Bronchial smooth muscle cell (primary cell): ENCODE measurements at places on chromosomes 3 and 15. TPM values are rescaled to one million over a fixed set of nuclear protein-coding genes. Genes with fewer than 3 reads are reported as not detected.

Gene GOLGA8S
- total RNA-seq: under 0.01 and 0.09 TPM in 2 replicates

Gene GPR15
- not detected in 2 replicates for total RNA-seq

Gene ALS2CL
- 0.26 and 0.63 TPM in 2 replicates for total RNA-seq

Gene GLDN
- 47.8 and 90.2 TPM in 2 replicates for total RNA-seq

Gene DVL3
- total RNA-seq: 28.7 and 36.6 TPM in 2 replicates

Gene C3orf85
- total RNA-seq: not detected in 2 replicates

Gene TERC
- total RNA-seq: 19.6 and 290 TPM in 2 replicates

Gene USP4
- 24.3 and 27.4 TPM in 2 replicates for total RNA-seq

Gene ECE2
- total RNA-seq: not detected in 2 replicates

Gene SMAD6
- 24.9 and 37.2 TPM in 2 replicates for total RNA-seq

Gene CCR8
- not detected in 2 replicates for total RNA-seq

Gene MESD
- 18.9 and 22.6 TPM in 2 replicates for total RNA-seq

Gene SLC28A2
- not detected in 2 replicates for total RNA-seq

Gene CPLX3
- under 0.01 TPM in 1 of 2 replicates, not detected in the other for total RNA-seq

Gene MUC13
- total RNA-seq: not detected in 2 replicates

Gene RHCG
- 0.16 and 0.43 TPM in 2 replicates for total RNA-seq

Gene BAHD1
- 3.5 and 5.2 TPM in 2 replicates for total RNA-seq

Gene XIRP1
- total RNA-seq: under 0.01 TPM in 1 of 2 replicates, not detected in the other

Gene DAZL
- not detected in 2 replicates for total RNA-seq

Gene EFHB
- total RNA-seq: 0.16 TPM in 1 of 2 replicates, not detected in the other

Gene IGDCC3
- total RNA-seq: not detected in 2 replicates

Gene GABRB3
- 0.16 and 0.26 TPM in 2 replicates for total RNA-seq

Gene PLSCR2
- 0.32 TPM in 1 of 2 replicates, not detected in the other for total RNA-seq

Gene TMOD2
- total RNA-seq: 5.1 and 5.2 TPM in 2 replicates

Gene DAPK2
- total RNA-seq: 1.2 and 2.4 TPM in 2 replicates

Gene LMAN1L
- not detected in 2 replicates for total RNA-seq

Gene TIGIT
- 0.32 TPM in 1 of 2 replicates, not detected in the other for total RNA-seq

Gene GOLGA8T
- total RNA-seq: under 0.01 and 0.17 TPM in 2 replicates

Gene P2RY1
- total RNA-seq: 0.26 and 2.5 TPM in 2 replicates

Gene HEXA
- 74.7 and 92.7 TPM in 2 replicates for total RNA-seq

Gene ABHD6
- total RNA-seq: 3.7 and 4.7 TPM in 2 replicates

Gene LRTM1
- not detected in 2 replicates for total RNA-seq

Gene OR5K4
- not detected in 2 replicates for total RNA-seq

Gene CFAP100
- not detected in 2 replicates for total RNA-seq

Gene FGD5
- total RNA-seq: 0.16 TPM in 1 of 2 replicates, not detected in the other
